Stromal cell of bone marrow (primary cell): ENCODE measurements at places on chromosomes 6 and 20.

GRCh38 chr6:119105282-119105681, 26.8 kb upstream of the FAM184A start:
- no peak for DNase-seq

DNA sequence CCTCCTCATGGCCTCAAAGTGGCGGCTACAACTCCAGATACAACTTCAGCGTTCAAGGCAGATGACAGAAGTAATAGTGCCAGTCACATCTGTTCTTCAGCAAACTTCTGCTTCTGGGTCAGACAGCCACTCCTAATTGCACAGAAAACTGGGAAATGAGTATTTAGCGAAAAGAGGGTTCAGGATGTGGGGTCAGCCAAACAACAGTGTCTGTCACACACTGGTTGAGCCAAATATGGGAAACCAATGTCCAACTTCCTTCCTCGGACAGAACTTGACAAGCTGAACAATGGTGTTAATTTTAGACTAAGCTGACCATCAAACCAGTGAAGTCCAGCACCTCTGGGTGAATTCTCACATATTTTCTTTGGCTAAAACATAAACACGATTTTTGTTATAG, 22.1 kb downstream of the NUDT3 start:
- DNase-seq, result no peak

GRCh38 chr6:88982720-88983119, 19.3 kb upstream of the RNGTT start:
- peak; percentile 90 for DNase-seq

DNA sequence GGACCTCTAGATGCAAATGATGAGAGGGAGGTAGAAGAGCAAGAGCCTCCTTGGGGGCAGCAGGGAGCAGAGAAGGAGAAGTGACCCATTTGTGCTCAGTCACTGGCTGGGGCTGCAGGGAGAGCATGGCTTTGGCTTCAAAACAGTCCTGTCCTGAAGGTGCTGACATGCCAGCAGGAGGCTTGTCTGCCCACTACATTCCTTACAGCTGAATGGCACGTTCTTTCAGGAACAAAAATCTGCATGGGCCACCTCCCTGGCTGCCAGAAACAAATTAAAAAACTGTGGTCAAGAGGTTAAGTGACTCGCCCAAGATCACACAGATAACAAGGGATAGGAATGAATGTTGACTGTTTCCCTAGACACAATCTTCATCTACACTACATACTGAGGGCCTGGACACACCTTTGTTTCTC, 188.8 kb downstream of the HIVEP2 start:
- DNase-seq, result no peak

DNA sequence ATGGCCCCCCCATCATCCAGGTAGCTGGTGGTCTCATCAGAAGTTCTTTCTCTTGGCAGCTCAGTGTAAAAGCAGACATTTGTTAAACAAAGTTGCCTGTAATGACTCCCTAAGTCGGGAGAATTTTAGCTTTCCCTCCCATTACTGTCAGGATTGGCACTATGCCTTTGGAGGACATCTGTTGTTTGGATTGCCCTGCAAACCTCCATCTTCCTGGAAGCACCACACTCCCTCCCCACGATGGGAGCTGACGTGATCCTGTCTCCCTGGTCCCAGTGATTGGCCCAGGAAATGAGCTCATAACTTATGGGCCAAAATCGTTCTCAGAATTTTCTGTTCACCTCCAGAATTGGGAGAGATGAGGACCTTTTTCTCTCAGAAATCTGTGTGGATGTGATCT, 42.6 kb upstream of the CNR1 start:
- DNase-seq, result no peak

GRCh38 chr20:22985239-22985778, 49.8 kb upstream of the SSTR4 start:
- DNase-seq, result no peak

GRCh38 chr20:54219751-54220426, 12.0 kb downstream of the PFDN4 start:
- DNase-seq, result peak; percentile 41

- no peak for DNase-seq
These were observed 24.7 kb upstream of the CCN6 start for GRCh38 chr6:112029045-112029822.

- no peak for DNase-seq
These were observed 145.6 kb upstream of the SOX4 start for GRCh38 chr6:21447987-21448386.

DNA sequence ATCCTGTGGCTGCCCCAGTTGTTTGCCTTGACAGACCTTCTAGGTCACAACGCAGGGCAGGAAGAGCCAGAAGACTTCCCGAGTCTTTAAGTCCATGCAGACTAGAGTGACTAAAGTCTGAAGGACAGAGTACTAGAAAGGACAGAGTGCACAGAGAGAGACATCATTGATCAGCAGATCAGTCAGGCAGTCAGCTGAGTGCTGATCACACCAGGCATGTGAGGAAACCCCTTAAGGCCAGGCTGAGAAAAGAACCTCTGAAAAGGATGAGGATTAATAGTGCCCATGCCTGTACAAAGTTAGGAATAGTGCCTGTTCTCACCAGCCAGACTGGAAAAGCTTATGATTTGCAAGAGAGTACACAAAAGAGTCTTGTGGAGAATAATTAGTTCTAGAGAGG, 91.3 kb downstream of the CFAP61 start:
- DNase-seq, result no peak

- DNase-seq, result peak; percentile 3
These were observed 45.9 kb upstream of the CSE1L start for GRCh38 chr20:48999890-49000870.

GRCh38 chr6:89688328-89688727, 49.8 kb upstream of the LYRM2 start:
- no peak for DNase-seq

GRCh38 chr6:89111933-89112332, 5.9 kb downstream of the SRSF12 start:
- no peak for DNase-seq

- no peak for DNase-seq
These were observed at the start of gene PACSIN1 for GRCh38 chr6:34465531-34466241. Gene PACSIN1 (plus strand): TSS chr6:34466076. CDS start chr6:34526306, 60,230 bp downstream.

DNA sequence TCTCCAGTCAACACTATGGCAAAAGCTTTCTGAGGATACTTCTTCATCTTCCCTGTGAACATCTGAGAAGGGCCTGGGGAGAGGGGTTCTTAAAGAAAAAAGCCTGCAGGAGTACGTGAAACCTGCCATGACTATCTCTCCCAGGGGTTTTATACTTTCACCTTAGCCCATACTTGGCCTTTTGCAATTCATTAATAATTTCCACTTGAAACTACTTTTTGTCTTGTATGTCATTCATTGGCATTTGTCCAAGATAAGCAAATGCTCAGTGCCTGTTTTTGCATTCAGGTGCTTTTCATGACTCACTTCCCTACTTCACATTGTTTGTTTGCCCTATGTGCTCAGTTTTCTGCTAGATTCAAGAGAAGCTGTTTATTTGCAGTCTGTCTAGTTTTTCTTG, 580.3 kb upstream of the GJE1 start:
- DNase-seq, result no peak

DNA sequence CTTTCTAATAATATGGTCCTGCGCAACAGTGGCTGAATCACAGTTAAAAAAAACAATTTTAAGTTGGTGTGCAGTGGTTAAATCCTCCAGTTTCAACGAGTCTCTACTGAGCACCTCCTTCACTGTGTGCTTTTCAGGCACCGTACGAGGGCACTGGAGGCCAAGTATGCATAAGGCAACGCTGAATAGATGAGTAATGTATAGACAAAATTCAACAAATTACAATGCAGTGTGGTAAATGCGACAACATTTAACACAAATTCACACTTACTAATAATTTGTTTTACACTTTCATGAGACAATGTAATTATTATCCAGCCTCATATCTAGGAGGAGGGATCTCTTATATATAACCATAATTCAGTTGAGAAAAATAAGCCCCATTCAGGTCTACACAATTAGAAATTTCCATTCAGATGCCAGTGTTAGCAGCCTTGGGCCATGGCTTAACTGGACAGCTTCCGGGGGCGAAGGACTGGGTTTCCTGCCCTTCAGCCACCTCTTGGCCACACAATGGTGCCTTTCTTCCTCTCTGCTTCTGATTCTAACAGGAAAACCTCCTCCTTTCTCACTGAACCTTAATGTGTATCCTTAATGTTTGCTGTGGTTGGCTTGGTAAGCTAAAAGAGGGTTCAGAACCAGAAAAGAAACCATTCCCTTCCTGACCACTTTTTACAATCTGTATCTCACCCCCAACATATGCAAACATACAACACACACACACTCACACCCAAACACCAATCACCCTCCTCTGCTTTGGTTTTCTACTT, 51.9 kb downstream of the B4GALT5 start:
- DNase-seq, result no peak

DNA sequence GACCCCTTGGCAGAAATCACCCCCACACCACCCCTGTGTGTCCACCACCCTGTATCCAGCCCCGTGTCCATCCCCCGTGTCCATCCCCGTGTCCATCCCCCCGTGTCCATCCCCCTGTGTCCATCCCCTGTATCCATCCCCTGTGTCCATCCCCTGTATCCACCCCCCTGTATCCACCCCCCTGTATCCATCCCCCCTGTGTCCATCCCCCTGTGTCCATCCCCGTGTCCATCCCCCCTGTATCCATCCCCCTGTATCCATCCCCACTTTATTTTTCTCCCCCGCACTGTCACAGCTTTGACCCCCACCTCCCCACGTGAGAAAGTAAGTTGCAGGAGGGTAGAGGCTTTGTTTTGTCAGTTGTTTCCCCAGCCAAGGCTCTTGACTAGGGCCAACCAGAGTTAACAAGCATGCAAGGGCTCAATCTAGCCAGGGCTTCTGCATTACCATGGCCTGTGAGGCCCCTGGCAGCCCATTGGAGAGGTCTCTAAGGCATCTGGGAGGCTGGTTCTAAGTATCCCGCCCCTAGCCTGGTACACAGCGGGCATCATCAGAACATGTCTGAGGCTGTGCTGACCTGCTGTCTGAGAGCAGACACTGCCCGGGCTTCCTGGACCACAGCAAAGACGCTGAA, 18.1 kb upstream of the SIRPA start:
- DNase-seq, result no peak

DNA sequence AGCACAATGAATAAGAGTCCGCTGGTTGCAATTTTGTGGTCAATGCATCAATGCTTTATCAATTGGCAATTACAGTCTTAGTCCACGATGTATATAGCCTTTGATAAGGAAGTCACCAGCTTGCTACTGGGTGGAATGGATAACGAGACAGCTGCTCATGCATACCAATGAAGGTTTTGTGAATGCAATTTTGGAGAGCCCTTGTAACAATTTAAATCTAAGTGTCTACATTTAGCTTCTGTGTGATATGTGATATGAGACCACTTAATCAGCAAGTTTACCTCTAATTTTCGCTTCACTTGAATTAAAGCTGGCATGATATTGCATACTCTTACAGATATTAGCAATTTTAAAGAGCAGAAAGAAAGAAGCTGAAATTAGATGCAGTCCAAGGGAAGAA, 543.9 kb downstream of the RNF144B start:
- DNase-seq, result no peak

DNA sequence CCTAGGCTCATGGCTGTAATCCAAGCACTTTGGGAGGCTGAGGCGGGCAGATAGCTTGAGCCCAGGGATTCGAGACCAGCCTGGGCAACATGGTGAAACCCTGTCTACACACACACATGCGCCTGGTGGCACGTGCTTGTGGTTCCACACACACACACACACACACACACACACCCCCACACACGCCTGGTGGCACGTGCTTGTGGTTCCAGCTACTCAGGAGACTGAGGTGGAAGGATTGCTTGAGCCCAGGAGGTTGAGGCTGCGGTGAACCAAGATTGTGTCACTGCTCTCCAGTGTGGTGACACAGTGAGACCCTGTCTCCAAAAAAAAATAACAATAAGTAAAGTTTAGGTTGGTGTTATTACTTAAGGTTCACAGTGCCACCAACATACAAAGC, 165.8 kb downstream of the ZFAND3 start:
- DNase-seq, result no peak

- DNase-seq, result no peak
These were observed 79.8 kb downstream of the ANKEF1 start for GRCh38 chr20:10114598-10114997.

GRCh38 chr6:136901212-136901784, 20.8 kb upstream of the SLC35D3 start:
- DNase-seq, result no peak

- peak; percentile 15 for DNase-seq
These were observed 29.5 kb downstream of the CDYL start for GRCh38 chr6:4805553-4806336.

DNA sequence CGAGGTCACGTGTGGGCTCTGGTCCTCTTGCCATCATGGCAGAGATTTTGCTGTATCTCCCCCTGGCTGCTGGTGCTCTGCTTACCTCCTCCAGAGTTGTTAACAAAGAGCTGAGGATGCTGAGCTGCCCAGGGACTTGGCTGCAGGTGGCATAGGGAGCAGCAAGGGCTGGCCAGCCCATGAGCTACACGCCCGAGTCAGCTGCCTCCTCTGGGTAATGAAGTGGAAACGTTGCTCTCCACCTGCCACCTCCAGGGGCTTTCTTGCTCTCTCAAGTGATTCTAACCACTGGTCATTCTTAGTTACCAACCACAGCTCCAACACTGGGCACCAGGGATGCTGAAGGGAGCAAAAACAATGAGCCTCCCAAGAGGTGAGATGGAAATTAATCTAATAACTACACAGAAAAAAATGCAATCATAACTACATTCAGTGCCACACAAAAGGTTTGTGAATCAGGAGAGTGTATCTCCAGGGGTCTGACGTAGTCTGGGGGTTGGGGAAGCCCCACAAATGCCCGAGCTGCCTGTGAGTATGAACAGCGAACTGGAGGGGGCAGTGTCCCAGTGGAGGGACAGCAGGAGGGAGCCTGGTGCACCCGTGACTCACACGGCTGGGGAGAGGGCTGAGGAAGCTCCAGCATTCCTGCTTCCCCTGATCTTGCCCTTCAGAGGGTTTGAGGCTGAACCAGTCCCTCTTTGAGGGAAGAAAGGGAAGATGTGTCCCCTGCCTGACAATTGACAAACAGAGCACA, 78.7 kb downstream of the CDH26 start:
- DNase-seq, result no peak

DNA sequence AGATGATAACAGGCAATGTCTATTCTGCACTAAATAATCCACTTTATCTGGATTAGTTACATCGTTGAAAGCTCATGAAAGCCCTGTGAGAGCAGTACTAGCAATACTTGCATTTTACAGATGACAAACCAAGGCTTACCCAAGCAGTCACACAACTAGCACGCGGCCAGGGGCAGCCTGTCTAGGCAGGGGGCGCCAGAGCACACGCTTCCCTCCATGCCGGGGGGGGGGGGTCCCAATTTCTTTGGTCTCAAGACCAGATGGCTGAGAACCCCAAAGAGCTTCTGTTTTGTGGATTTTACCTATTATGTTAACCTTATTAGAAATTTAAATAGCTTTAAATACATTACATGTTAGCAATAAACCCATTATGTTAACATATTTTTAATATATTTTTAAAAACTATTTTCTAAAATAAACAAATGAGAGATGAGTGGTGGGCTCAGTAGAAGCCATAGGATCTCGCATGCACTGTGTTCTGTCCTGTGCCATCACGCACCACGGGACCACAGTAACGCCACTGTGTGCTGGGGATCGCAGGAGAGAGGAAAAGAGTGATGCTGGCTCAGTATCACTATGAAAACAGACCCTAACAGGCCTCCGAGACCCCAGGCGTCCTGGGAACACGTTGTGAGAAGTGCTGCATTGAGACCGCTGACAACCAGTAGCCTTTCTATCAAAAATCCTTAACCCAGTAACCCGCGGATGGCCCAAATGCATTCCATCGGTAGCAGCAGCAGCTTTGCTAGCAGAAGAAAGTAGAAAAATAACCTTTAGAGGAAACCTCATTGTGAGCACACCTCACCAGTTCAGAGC, 5.3 kb upstream of the PRR18 start:
- DNase-seq, result peak; percentile 19
